ENCODE measurements at places on chromosomes 3 and 15. TPM values are rescaled to one million over a fixed set of nuclear protein-coding genes. Genes with fewer than 3 reads are reported as not detected.

Gene RBP2
- not detected for polyA plus RNA-seq

Gene STAG1
- 21.1 TPM for polyA plus RNA-seq

Gene ZBED2
- not detected for polyA plus RNA-seq

Gene RAB6B
- polyA plus RNA-seq, result 0.67 TPM

Gene PP2D1
- 0.16 TPM for polyA plus RNA-seq

Gene MEF2A
- 24.3 TPM for polyA plus RNA-seq

Gene MOBP
- not detected for polyA plus RNA-seq

All from GM23248 (cell line).